ENCODE measurements at places on chromosomes 2 and 18.

- DNase-seq, result no peak
Measured at GRCh38 chr2:113777371-113777770, 20.9 kb upstream of the SLC35F5 start.

DNA sequence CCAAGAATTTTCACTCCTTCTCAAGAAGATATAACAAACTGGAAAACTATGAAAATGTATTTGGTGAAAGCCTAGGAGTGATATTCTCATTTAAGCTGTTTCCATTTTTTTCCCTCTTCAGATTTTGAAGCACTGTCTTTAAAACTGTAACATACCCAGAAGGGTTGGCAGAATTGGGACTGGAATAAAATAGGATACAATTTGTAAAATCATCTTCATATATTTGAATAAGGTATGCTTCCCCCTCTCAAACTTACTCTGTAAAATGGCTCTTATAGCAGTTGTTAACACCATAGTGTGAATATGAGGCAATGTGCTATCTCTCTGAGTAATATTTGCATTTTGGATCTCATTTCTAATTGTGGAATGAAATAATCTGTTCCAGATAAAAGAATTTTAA, 676.4 kb downstream of the ARHGAP15 start:
- DNase-seq, result no peak

GRCh38 chr2:66186537-66186936, 248.4 kb upstream of the MEIS1 start:
- DNase-seq, result no peak

- DNase-seq, result no peak
Measured at GRCh38 chr2:230909841-230910545, 15.0 kb downstream of the GPR55 start.

DNA sequence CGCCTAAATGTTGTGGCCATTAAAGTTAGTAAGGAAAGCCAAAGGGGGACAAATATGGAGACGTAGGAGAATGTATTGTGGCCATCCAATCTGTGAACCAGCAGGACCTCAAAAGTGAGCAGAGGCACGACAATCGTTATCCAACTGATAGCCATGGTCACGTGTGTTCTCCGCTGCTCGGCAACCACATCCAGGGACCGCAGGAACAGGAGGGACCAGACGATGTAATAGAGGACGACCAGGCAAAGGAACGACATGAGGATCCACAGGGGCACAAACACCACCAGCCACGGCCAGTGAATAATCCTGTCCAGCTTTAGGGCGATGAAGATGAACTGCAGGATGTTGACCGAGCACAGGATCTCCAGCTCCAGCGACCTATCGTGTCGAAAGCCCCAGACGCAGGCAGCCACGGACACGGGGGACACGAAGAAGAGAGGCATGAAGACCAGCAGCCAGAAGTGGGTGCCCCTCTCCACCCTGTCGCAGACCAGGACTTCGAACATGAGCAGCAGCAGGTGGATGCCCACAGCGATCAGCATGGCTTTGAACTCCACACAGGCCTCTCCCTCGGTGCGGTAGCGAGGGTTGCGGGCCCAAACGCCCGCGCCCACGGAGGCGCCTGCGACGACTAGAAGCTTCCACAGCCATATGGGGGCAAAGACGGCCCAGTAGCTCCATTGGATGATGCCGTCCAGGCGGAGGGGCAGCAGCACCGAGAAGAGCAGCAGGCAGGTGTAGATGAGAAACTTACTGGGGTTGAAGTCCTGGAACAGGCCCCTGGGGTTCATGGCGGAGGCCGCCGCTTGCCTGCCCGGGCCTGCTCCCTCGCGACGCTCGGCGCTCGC, 790 bp downstream of the TMEM185B start:
- no peak for DNase-seq

GRCh38 chr2:224198436-224198835, 159.3 kb upstream of the SERPINE2 start:
- no peak for DNase-seq
